ENCODE measurements at places on chromosomes 11 and 22.
A peak's percentile ranks its signal among the peaks of the same experiment; 100 is the strongest.

- no peak for DNase-seq
Measured at GRCh38 chr11:126188332-126189108, 22.9 kb downstream of the RPUSD4 start.

- no peak for DNase-seq
Measured at GRCh38 chr11:44627165-44627789, 61.8 kb downstream of the CD82 start.

GRCh38 chr11:115207916-115208315, 296.3 kb downstream of the CADM1 start:
- no peak for DNase-seq

DNA sequence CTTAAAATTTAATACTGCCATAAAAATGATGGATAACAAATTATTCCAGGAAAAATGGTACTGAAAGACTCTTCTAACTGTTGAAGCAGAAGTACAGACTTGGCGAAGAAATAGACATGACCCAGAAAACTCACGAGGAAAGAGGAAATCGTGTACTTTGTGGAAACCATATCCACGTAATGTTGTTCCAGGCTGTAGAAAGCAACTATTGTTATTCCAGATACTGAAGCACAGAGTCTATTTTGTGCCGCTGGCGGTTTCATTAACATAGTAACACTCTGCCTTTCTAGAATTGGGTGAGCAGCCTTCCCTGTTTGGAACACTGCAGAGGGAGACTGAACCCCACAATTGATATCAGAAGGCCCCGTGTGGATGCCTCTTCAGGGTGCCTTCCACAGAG, 310.6 kb downstream of the TBC1D22A start:
- no peak for DNase-seq

DNA sequence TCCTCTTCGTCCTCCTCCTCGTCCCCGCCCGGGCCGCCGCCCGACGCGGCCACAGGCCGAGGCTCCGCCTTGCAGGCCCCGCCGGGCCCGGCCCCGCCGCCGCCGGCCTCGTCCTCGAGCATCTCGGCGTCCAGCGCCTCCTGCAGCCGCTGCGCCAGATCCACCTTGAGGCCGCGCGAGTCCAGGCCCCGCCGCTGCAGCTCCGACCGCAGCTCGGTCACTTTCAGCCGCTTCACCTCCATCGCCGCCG, 417 bp downstream of the HNRNPUL2 start:
- DNase-seq = no peak

DNA sequence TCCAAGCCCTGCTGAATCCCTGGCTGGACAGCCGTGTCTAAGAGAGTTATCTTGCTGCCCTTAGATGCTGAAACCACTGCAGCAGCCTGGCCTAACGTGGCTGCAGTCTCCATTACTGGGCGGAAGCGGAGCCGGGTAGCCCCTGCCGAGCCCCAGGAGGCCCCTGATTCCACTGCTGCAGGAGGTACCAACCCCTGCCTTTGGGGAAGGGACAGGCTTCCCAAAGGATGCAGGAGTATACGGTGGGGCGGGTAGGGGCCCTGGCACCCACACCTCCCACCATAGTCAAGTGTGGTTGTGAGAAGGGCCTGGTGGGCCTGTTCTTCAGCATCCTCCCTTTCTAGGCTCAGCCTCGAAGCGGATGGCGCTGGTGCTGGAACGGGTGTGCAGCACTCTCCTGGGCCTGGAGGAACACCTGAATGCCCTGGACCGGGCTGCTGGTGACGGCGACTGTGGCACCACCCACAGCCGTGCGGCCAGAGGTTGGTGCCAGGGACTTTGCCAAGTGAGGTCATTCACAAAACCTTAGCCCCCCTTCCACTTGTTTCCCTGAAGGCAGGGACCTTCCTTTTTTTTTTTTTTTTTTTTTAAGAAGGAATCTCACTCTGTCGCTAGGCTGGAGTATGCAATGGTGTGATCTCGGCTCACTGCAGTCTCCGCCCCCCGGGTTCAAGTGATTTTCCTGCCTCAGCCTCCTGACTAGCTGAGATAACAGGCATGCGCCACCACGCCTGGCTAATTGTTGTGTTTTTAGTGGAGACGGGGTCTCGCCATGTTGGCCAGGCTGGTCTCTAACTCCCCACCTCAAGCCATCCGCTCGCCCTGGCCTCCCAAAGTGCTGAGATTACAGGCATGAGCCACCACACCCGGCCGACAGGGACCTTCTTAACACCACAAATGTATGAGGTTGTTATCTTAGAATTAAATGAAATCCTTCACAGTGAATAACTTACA, 11.0 kb downstream of the TKFC start:
- no peak for DNase-seq

DNA sequence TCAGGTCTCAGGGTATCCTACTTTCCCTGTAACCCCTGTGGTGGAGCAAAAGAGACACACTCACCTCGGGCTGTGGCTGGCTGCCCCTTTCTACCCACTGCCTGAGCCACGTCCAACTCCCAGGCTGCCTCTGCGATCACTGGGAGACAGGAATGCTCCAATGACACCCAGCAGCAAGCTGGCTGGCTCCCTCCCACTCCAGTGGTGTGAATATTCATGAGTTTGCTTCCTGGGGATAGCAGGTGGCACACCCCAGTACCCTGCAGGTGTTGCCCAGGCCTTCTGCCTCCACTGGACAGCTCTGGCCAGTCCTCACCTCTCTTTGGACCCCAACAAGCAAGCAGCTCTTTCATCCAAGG, 9.7 kb downstream of the GAL3ST1 start:
- DNase-seq = no peak

GRCh38 chr11:73308003-73308960, at the start of gene ARHGEF17:
ARHGEF17 (plus strand) TSS chr11:73308276; CDS start chr11:73308639, 363 bp downstream.
- peak; percentile 72 for DNase-seq

DNA sequence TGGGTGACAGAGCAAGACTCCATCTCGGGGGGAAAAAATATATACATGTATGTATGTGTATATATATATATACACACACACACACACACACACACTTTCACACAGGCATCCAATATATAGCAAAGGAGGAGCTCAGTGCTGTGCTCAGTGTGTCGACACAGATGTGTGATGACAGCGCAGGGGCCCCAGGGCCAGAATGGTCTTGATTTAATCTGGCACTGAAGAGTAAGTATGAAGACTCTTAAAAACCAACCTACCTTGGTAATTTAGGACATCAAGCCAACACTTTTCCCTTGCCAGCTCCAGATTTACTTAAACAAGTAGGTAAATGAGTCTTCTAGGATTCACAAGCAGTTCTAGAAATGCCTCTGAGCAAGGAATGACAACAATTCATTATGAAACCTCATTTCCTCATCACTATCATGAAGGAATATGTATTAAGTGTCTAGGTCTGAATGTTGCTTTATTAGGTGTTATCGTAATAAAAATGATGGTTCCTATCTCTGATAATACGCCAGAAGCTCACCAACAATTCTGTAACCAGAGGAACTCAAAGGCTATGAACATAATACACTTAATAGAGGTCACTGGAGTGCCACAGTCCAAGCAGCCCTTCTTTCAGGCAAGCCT, 71.5 kb downstream of the SGSM3 start:
- DNase-seq = no peak

GRCh38 chr22:41367680-41368542, 13.8 kb upstream of the TEF start:
- no peak for DNase-seq

- no peak for DNase-seq
Measured at GRCh38 chr22:32203181-32204039, 1.5 kb downstream of the RFPL2 start.

GRCh38 chr11:34260072-34260575, 97.7 kb downstream of the ABTB2 start:
- DNase-seq = no peak

- no peak for DNase-seq
Measured at GRCh38 chr11:11074686-11075335, 217.0 kb upstream of the ZBED5 start.

DNA sequence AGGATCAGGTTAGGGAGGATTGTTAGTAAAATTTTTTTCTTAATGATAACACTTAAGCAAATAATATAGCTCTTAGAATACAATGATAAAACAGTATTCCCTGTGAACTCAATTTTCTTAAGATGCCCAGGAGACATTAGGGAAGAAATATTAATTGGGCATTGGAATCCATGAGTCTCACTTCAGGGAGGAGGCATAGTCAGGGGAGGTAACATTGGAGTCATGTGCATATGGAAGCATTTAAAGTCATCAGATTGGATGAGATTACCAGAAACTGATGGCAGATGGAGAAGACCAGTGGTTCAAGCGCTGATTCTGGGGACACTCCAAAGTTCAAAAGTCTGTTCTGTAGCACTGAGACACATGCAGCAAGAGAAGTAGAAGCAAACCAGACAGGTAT, at the start of gene OR9G1:
OR9G1 (plus strand) TSS at position 301 of the 400 bp plus-strand sequence. CDS start 1,293 bp downstream, outside the sequence.
- no peak for DNase-seq

GRCh38 chr11:14902650-14903350, 10.8 kb upstream of the CYP2R1 start:
- no peak for DNase-seq

- no peak for DNase-seq
Measured at GRCh38 chr11:13713982-13714381, 45.5 kb downstream of the FAR1 start.

- DNase-seq = no peak
Measured at GRCh38 chr11:89184021-89184420, 6.3 kb downstream of the TYR start.

DNA sequence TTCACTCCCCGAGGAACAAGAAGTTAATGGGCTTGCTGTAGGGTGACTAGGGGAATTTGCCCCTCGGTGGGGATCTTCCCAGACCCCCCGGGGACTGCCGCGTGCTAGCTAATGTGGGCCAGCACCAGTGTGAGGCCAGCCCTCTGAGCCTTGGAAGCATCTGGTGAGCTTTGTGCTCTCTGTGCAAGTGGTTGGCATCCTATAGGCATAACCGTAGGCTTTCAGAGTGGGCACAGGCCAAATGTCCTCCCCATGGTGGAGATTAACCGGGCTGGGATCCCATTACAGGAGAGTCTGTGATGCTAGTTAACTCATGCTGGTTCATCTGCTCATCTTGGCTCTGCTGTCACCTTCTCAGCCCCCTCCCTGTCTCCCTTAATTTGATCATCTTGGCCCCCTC, 125.7 kb downstream of the TRIM29 start:
- DNase-seq = no peak

- no peak for DNase-seq
Measured at GRCh38 chr22:32999039-32999815, 59.0 kb downstream of the SYN3 start.

- no peak for DNase-seq
Measured at GRCh38 chr11:104443387-104443786, 279.4 kb upstream of the PDGFD start.

DNA sequence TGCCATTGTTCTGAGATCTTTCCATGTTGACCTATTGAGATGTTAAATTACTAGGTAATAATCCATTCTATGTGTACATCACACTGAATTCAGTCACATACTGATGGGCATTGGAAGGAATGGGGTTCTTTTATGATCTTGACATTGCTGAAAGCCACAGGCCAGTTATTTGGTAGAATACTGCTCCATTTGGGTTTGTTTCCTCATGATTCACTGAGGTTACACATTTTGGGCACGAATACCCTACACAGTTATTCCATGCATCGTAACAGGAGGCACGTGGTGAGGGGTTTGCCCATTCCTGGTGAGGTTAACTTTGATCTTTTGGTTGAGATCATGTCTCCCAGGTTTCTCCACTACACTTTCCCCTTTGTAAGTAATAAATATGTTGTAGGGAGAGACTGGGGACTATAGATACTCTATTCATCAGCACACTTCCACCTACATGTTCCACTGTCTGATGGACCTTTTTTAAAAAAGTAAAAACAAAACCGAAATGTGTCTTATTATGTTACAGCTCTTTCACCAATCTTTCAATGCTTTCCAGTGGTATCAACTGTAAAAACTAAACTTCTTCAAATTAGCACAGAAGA, 12.0 kb upstream of the FOLR1 start:
- no peak for DNase-seq

All from Kasumi-1 (cell line).